Nucleus accumbens (tissue), 56 donors: ENCODE measurements at places on chromosomes 12 and 14.
A peak's percentile ranks its signal among the peaks of the same experiment; 100 is the strongest.

DNA sequence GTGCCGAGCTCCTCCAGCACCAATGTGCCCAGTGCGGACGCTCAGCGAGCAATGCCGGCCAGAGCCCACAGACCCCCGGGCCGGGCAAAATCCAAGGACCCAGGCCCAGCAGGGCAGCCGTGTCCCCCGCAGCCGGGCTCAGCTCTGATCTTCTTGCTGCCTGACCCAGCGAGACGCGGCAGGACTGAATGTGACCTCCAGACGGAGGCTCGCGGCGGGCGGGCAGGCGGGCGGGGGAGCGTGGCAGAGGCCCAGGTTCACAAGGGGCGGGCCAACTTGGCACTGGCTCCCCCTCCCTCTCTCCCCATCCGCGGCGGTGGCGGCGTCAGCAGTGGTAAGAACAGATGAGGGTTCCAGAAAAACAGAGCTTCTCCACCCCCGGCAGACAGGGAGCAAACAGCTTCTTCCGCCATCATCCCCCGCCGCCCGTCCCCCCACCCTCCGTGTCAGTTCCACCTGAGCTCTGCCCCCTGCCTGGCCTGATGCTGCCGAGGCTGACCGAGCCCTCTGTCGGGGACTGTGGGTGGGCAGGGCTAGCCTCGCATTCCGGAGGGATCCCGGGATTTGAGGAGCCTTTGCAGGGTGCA is 94.3 kb downstream of the RFLNA start:
- peak; percentile 81 for DNase-seq

DNA sequence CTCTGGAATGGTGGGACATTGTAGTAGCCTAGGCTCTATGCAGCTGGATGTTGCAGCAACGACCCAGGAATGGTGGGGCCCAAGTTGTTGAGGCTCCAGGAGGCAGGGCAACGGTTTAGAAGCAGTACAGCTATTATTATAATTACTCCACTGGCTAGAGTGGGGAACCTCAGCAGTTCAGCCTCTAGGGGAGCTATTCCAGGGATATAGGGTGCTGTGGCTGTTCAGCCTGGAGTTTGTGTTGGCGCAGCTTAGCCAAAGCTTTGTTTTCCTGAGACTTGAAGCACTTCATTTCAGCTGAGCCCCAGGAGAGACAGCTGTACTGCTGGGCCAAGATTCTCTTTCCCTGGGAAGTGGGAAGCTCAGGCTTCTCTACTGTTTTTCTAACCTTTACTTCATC is 1023.0 kb upstream of the ATXN7L3B start:
- no peak for DNase-seq

- DNase-seq = no peak
These were observed 48.1 kb downstream of the EPS8 start for GRCh38 chr12:15741082-15741481.

DNA sequence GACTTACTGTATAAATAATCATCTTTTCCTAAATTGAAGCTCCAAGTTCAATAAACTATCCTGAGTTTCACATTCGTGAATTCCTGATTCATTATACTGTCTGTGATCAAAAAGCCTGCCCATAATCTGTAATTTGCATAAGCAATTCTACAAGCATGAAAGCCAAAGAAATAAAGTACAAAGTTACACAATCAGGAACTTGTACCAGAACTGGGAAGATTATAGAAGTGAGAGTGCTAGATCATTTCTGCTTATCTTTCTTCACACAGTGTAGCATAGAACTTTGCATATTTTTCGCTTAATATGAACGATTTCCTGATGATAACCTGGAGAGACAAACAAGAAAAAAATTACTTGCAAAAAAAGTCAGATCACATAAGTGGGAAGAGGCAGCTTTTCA is 308.2 kb downstream of the C12orf50 start:
- DNase-seq = no peak

DNA sequence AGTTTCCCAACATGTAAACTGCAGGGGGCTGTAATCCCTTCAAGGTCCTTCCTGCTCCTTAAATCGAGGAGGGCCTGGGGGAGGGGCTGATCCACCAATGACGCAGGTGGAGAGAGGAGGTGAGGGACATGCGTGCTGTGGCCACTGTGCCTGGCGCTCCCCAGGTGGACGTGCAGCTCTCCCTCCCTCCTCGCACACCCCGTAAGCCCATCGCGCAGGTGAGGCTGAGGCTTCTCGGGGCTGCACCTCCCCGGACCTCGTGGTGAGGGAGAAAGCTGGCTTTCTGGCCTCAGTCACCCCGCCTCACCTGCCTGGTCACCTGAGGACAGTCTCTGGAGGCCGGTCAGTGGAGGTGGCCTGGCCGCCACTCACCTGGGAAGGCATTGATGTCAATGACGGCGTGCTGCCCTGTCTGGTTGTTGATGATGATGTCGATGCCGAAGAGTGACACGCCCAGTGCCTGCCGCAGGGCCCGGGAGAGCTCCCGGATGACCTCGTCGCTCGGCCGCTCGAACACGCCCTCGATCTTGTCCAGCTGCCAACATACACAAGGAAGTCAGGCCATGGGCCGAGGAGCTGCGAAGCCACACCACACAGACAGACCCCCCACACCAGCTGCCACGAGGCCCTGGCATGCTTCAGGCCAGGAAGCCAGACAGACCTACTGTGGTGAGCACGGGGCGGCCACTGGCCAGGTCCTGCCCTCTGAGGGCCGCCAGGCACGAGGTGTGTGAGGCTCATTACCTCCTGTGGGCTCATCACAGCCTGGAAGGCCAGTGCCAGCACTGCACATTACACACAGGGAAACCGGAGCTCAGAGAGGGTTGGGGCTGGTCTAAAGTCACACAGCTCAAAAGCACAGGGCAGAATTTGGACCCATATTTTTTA is 23.3 kb downstream of the CHGA start:
- DNase-seq = no peak

DNA sequence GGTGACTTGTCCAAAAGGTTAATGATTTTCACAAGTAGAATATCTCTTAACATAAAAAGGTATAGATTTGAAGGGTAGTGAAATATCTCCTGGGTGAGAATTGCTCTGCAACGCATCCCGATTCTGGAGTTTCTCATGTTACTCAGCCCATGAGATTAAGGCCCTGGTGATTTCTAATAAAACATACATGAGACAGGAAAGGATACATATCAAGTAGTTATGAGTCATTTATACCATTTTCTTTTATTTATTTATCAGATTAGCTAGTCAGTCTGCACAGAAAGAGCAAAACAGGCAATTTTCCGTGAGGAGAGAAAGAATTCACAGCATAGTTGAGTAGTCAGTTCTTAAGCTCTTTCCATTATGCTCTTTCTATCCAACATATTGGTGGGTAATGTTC is 535.6 kb upstream of the ATP2B1 start:
- DNase-seq = no peak

- no peak for DNase-seq
These were observed 10.1 kb upstream of the SAV1 start for GRCh38 chr14:50678163-50678562.

DNA sequence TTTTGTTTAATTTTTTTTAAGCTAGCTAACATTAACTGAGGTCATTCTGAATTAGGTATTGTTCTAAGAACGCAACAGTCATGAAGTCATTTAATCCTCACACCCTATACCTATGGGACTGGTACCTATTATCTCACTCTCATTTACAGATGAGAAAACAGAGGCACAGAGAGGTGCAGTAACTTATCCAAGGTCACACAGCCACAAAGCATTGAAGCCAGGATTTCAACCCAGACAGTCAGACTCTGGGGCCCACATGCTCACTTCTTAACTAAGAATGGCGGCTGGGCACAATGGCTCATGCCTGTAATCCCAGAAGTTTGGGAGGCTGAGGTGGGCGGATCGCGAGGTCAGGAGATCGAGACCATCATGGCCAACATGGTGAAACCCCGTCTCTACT is 15.0 kb upstream of the DTX1 start:
- DNase-seq = no peak

GRCh38 chr14:105283899-105284298 is 16.9 kb downstream of the BRF1 start:
- DNase-seq = no peak

- no peak for DNase-seq
These were observed 86.2 kb downstream of the TNFAIP2 start for GRCh38 chr14:103209506-103209905.

DNA sequence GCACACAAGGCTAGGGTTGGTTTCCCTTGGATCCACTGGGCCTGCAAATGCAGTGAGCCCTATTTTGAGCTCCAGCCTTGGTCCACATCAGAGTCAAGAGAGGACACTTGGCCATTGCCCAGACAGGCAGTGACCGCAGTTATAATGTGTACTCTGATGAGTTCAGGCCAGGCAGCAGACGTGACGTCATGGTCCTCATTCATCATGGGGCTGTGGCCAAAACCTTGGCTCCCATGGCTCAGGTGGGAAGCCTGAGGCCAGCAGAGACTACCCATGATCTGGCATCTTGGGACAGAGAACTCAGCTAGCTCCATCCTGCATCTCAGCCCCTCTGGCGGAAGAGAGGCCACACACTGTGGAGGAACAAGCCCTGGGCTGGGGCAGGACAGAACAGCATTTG is 16.4 kb downstream of the TMEM63C start:
- DNase-seq = no peak

GRCh38 chr12:104494793-104495158 is 38.0 kb downstream of the CHST11 start:
- DNase-seq = no peak

DNA sequence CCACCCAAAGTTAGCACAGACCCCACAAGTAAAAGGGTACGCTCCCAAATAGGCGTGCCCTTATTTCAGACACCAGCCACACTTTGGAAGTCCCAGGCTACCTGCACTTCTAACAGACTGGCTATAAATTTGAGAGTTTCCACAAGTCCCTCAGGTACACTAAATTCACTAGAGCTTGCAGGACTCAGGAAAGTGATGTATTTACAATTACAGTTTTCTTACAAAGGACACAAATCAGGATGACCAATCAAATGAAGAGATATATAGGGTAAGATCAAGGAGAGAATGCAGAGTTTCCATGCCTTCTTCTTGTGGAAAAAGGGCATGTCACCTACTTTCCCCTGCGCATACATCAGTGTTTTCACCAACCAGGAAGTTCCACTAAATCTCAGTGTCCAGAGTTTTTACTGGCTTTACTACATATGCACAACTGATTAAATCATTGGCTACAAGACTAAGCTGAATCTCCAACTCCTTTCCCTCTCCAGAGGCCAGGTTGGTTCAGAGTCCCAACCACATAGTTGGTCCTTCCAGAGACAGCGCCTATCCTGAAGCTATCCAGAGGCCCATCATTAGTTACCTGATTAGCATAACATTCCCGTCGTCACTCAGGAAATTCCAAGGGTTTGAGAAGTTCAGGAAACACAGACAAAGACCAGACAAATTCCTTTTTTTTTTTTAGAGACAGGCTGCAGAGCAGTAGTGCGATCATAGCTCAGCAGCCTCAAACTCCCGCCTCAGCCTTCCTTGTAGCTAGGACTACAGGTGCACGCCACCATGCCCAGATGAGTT is 84.2 kb downstream of the DENND5B start:
- no peak for DNase-seq

GRCh38 chr14:63032076-63032475 is 13.2 kb downstream of the KCNH5 start:
- DNase-seq = no peak

DNA sequence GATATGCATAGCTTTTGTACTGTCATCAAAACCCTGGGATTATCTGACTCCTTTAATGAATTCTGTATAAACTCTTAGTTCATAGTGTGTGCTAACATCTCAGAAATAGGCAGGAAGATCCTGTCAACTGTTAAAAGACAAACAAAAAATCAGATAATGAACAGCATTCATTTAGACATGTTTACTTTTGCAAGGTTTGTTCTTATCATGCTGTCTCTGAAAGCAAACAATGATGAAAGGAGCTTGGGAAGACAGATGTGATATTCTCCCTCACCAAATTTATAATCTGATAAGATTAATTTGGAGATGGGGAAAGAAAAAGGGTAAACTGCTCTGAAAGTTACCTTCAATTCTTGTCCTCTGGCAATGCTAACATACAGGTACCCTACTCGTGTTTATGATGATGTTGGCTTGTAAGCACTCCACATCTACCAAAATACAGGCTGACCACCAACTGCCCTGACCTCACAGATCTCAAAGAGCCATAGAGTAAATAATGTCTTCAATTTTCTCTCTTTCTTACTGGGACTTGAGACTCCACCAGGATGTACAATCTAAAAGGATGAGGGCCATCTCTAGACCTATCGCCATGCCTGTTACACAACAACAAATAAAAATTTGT is 233.8 kb downstream of the SSPN start:
- DNase-seq = no peak

- DNase-seq = no peak
These were observed 112.6 kb downstream of the ESRRB start for GRCh38 chr14:76488551-76488950.

- DNase-seq = no peak
These were observed 125.4 kb downstream of the TMX1 start for GRCh38 chr14:51365241-51365965.

- no peak for DNase-seq
These were observed 273.9 kb downstream of the GLT1D1 start for GRCh38 chr12:129127211-129127610.

- DNase-seq = no peak
These were observed 14.4 kb downstream of the PABPN1 start for GRCh38 chr14:23335623-23336022.

- DNase-seq = no peak
These were observed 15.2 kb downstream of the SCNN1A start for GRCh38 chr12:6360080-6360571.

- no peak for DNase-seq
These were observed 183.1 kb downstream of the KLHL28 start for GRCh38 chr14:44778604-44779003.

- DNase-seq = no peak
These were observed 78.1 kb downstream of the RPL10L start for GRCh38 chr14:46573498-46573897.

GRCh38 chr12:53005215-53005985 is 856 bp upstream of the EIF4B start:
- DNase-seq = peak; percentile 18

GRCh38 chr12:76374386-76375020 is 26.3 kb upstream of the BBS10 start:
- no peak for DNase-seq

DNA sequence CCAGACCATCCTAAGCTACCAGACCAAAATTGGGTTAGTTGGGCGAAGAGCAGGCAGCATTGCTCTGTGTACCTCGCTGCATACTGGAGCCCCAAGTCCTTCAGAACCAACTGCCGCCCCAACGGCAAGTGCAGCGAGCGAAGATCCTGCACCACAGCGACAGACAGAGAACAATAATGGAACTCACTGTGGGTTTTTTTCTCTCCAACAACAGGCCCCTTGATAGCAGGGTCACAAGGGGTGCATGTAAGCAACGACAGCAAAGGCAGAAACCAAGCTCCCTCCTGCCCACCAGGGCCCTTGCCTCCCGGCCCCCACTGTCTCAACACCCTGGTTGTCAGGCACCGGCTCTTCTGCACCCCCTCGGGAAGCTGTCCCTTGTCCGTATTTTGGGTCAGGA is 39.0 kb downstream of the RNF34 start:
- DNase-seq = no peak

DNA sequence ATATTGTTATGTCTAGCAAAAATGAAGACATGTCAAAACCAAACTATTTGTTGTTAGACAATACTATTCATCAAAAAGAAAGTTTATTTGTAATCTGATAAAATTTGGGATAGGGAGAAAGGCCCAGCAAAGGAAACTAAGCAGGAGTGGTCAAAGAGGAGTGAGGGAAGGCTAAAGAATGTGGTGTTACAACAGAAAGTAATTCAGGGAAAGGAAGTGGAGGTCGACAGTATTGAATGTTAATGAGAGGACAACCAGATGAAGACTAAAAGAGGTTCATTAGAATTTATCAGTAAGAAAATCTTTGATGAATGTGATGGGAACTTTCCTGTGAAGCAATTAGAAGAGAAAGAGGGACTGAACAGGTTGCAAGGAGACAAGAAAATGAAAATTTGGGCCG is 33.9 kb downstream of the PLCZ1 start:
- DNase-seq = no peak
